ENCODE measurements at places on chromosomes 5 and 9.

DNA sequence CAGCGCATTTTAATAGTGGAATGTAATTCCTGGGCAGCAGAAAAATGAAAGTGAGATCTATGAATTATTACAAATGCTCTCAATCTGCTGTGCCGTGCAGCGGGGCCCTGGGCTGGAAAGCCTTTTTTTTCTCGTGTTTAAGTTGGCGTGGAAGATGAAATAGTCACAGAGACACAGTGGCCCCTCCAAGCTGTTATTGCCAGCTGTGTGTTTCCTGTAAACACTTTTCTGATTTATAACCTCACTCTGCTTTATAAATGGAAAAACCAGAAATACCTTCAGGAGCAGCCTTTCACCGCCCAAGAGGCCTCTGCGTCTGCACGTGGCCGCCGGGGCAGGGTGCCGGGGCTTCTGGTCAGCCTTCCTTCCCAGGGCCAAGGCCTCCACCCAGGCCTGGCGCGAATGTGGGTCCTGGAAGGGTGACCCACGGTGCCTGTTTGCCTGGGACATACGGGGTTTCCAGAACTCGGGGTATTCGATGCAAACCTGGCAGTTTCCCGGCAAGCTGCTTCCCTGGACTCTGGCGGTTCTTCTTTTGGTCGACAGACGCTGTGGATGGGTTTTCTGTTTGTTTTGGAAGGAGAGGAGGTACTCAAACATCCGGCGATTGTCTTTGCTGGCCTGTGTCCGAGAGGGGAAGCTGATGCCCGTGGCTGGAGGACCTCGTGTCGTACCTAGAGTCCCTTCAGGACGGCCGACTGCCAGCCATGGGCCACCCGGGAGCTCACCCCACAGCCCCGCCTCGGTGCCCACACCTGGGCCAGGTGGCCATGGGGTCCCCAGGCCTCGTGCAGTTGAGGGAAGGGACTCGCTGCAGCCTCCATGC is 256.7 kb downstream of the PARP8 start:
- no peak for DNase-seq

DNA sequence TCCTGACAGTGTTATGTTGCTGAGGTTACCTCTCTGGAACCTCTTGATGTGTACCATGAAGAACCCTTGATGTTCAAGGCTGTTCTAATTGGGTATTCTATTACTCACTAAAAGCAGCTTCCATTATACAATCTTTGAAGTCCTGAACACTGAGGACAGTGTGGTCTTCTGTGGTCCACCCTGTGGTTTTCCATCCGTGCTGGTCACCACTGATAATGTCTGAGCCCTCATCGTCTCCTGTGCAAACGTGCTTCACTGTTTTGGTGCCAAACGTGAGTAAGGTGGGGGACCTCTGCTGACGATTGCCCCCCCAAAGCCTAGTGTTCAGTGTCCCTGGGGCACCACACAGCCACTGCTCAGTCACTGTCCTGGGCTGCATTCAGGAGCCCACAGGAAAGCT is 259.7 kb upstream of the ANKRD55 start:
- no peak for DNase-seq

DNA sequence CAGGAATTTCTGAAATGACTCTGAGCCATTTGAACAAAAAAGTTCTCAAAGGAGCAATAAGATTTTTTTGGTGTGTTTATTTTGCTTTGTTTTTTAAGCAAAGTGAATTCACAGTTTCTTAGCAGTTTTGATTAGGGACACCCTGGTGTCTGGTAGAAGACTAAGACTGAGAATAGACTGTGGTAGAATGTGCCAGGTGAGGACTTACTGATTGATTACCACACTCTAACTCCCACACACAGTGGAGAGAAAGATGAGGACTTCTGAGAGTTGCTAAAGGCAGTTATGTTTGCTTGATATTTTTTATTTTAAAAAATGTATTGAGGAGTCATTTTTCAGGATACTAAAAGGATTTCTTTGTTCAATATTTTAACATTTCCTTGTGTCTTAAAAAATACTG is 175.1 kb downstream of the CD180 start:
- no peak for DNase-seq

DNA sequence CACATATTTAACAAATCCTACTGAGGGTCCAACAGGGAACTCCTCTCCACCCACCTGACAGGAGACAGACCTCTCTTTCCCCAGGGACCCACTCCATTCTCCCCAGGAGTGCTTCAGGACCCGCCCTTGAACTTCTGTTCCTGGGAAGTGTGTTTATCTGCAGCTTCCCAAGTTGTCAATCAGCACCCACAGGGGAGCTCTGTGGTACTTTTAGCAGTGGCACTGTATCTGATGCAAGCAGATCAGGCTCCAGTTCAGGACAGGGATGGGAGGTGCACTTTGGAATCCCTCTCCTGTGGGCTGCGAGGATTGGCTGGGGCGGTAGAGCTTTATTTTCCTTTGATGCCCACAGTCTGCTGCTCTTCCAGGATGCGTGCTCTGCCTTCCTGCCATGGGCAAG is 8.7 kb downstream of the GALNT10 start:
- no peak for DNase-seq

GRCh38 chr9:127918183-127919107 is 1.6 kb upstream of the ST6GALNAC4 start:
- peak; percentile 64 for DNase-seq

DNA sequence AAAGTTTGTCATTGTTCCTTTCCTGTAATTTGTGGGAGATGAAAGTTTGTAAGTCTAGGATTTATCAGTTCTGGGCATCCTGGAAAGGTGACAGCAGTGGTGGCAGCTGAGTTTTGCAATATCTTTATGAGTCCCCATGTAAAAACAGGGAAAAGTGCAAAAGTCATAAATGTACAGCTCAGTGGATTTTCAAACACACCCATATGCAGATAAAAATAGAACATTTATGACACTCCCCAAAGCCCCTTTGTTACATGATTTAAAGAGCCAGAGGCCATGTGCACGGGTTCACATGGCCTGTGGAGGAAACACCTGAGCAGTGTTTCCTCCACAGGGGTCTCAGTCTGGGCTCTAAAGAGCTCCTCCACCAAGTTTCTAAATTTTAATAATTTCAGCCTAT is 6.3 kb downstream of the TMEM38B start:
- no peak for DNase-seq

DNA sequence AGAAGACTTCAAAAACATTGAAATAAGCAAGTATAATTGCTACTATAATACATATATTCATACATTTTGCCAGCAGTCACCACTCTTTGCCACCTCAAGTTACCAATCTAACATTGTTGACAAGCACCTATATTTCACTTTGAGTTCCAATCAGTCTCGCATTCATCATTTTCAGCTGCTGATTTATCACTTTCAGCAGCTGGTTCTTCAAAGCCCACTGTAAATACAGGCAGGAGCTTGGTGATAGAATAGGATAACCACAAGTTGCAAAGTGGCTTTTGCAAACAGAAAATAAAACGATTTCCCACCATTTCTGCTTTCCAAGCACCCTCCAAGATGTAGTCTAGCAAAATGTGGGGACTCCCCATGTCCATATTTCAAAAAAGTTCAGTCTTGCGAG is 114.2 kb upstream of the ITGA1 start:
- DNase-seq = no peak

DNA sequence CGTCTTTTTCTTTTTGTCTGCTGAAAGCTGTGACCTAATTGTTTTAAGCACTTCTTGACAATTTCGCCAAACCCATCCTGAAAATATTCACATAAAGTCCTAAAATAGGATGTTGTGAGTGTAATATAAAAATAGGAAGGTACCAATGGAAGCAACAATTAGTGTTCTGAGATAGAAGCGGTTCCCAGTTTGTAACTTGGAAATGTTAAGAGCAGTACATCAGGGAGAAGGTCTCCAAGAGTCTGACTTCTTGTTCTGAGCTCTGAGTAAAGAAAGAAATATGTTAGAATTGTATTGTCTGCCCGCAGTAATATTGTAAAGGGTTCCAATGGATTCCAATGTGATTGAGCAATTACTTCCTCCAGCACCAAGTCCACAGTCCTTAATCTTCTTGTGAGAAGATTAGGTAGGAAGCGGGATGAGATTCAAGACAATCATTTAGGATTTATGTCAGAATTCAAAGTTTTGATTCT is 3.9 kb downstream of the VCAN start:
- peak; percentile 92 for DNase-seq
